ENCODE measurements at places on chromosomes 12 and 14.

DNA sequence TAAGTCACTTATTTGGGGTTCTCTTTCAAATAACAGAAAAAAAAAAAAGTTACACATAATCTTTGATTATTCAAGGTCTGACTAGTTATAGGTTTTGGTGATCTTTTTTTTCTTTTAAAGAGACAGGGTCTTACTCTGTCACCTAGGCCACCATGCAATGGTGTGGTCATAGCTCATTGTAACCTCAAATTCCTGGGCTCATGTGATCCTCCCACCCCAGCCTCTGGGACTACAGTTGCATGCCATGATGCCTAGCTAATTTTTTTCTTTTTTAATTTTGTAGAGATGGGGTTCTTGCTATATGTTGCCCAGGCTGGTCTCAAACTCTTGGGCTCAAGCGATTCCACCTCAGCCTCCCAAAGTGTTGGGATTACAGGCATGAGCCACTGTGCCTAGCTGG, 56.5 kb upstream of the CFL2 start:
- DNase-seq: no peak

- no peak for DNase-seq
Measured at GRCh38 chr14:61322011-61322798, 826 bp downstream of the PRKCH start.

DNA sequence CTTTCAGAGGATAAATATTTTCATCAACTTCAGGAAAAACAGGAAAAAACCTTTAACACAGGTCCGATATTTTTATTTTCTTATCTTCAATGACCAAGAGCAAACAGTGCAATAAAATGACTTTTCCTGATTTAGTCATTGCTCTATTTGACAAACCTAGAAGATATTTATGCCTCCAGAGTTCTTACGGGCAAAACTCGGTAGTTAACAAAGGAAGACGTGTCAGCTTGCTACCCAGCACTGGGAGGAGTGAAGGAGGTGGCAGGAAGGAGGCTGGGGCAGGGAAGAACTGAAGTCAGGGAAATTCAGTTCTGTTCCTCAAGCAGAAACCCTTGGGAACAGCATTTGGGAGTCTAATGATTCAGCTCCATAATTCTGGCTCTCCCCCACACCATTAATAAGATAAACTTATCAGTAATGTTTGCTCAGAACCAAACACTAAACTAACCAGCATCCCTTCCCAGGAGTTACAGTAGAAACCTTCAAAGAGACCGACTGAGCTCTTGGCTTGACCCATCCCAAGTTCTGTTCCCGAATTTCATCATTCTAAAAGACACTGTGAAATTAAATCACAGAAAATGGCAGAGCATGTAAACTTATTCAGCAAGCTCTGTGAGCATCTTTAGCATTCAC, 163.3 kb downstream of the APAF1 start:
- DNase-seq: no peak

GRCh38 chr12:122090759-122091515, 12.4 kb downstream of the MLXIP start:
- DNase-seq: no peak

DNA sequence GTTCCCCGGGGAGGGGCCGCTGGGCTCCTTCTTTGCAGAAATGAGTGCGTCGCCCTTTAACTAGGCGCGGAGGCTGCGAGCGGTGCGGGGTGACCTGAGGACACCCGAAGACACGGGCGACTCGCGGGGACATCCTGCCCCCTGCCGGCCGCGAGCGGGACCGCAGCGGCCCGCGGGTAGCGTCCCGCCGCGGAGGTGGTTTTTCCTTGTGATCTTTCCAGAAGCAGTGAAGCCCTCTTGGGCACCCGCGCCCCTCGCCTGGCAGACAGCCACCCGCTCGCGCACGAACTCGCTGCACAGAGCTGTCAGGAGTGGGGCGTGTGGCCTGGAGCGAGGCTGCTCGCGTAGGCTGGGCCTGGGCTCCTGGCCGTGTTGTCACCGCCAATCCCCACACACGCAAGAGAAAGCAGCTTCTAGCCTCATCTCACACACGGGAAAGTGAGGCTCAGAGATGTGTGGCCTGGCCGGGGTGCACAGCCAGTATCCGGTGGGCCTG, 67.2 kb downstream of the DIO3 start:
- peak; percentile 73 for DNase-seq

- no peak for DNase-seq
Measured at GRCh38 chr12:68980476-68981212, 47.7 kb upstream of the CPM start.

GRCh38 chr14:35766700-35767082, 42.4 kb downstream of the RALGAPA1 start:
- peak; percentile 19 for DNase-seq

GRCh38 chr12:6752921-6753771, at the start of gene MLF2:
TSS of gene MLF2 (minus strand) at chr12:6753141. CDS start at chr12:6752334, 807 bp downstream.
- DNase-seq: peak; percentile 98

DNA sequence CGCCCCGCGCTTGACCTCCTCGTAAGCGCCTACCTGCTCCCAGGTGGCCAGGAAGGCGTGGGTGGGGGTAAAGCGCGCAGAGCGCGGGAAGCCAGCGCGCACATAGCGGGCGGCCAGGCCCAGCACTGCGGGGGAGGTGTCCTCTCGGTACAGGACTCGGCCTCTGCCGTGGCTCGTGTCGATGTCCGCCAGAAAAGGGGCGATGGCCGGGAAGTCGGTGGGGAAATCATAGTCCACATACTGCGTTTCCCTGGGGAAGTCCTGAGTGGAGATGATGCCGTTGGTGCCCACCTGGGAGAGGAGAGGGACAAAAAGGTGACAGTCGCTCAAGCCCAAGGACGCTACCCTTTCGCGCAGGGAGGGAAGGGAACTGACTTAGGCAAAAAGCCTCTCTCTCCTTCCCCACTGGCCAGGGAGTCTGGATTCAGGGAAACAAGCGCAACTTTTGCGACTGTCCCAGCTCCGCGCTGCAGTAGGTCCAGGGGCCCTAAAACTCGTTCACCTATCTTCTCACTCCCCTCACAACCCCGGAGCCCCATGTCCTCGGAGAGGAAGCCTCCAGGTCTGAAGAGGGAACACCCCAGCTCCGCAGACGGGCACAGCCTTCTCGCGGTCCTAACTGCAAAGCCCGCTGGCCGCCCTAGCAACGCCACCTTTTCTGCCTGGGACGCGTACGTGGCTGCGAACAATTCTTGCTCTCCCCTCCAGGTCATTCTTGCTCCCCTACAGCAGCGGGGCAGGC, 815 bp downstream of the NID2 start:
- no peak for DNase-seq

- DNase-seq: no peak
Measured at GRCh38 chr14:94751956-94752355, 18.0 kb downstream of the GSC start.

DNA sequence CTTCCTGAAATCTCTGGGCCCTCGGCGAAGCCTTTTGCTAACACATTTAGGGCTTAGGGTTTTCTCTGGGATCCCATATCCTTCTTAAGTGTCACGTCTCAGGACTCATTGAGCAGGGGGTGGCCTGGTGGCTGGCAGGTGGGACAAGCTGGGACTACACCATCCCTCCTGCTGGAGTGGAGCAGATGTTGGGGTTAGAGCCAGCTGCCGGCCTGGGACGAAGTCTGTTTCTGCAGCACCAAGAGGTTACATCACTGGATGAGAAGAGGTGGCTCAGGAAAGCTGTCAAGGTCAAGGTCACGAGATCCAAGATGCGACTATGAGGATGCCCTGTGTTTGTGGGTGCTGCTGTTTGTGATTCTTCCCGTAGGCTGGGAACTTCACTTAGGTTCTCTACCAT, 16.3 kb downstream of the SMCO2 start:
- DNase-seq: no peak

DNA sequence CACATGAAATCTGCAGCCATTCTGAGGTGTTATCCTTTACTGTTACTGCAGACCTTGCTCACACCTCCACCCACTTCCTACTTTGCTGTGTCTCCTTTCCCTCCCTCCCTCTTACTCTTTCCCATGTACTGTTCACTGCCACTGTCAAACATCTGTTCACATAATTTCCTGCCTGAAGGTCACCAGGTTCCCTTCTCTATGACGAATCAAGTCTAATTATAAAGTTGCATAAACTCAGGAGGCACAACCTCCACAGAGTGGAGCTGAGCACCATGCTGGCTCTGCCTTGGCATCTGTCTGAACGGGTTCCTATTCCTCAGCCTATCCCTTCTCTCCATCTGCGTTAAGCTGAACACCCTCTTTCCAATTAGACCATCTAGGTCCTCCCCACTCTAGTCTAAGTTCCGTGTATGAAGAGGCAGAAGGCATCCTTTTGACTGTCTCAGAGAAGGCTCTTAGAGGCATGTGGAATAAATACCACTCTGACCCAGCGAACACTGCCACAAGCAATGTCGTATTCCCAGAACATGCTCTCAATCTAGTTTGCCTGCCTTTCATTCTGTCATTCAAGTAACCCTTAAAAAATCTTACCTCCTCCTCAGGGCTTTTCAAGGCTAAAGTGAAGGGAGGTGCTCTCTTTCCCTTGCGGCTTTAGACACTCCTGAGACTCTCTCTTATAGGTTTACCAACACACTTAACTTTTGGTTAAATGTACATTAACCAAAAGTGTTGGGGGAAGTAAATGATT, 48.7 kb downstream of the ACADS start:
- no peak for DNase-seq

GRCh38 chr12:123064885-123065619, 84.6 kb downstream of the ARL6IP4 start:
- DNase-seq: no peak

DNA sequence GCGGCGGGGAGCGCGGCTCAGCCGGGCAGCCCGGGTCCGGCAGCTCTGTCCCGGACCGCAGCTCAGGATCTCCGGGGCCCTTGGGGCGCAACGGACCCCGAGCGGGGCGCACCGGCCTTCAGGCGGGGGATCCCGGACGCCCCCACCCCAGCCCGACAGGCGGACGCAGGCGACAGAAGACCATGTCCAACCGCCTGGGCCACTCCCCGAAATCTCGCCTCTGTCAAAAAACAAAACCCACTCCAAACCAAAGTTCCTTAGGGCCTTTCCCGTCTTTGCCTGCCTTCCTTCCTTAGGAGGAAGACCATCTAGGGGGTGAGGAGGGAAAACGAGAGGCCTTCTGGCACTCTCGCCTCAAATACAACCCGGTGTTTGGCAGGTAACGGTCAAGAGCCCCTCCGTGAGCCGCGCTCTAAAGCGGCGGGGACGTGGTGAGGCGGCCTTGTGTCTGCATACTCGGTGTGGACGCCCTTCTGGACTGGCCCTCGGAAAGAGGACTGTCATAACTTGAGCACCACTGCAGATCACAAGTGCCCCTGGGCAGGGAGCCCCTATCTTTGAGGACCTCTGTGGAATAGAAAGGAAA, 604 bp downstream of the HCFC2 start:
- DNase-seq: no peak

DNA sequence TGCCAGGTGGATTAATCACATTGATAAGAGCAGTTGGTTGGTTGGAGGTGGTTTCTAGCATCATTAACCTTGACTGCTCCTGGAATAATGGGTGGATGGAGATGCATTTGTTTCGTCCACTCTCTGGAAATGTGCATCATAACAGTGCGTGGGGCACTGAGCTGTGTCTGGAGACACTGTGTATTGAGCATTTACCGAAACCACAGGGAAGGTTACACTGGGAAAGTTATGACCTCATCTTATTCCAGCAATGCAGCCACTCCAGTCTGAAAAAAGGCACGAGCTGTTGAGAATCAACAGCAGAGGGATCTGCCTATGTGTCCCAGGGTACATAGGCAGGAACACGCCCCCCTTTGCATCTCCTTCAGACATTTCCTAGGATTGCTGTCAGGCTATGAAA, 27.2 kb downstream of the RNFT2 start:
- DNase-seq: no peak

DNA sequence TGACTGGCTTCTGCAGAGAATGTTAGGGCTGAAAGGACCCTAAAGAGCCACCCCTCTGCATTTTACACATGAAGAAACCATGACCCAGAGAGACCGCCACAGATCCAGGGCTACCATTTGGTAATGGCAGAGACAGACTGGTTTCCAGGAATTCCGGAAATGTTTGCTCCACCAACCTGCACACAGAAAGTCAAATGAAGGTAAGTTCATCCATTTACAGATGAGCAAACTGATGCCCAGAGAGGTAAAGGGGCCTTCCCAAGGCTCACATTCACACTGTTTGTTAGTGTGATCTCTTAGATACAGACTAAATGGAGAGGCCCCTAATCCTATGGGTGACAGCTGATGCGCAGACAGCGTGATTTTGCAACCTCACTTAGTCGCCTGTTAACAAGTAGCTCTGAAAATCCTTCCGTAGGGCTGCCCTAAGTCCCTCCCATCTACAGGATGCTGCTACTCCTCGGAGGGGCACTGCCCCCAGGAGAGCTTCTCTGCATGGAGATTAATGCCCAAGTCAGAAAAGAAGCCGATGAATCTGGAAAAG, 33.8 kb downstream of the ZFP36L1 start:
- no peak for DNase-seq

GRCh38 chr12:16893426-16893825, 287.5 kb upstream of the LMO3 start:
- DNase-seq: no peak

- DNase-seq: no peak
Measured at GRCh38 chr14:104660597-104660996, 28.8 kb upstream of the INF2 start.

- no peak for DNase-seq
Measured at GRCh38 chr14:75877884-75878283, 103.9 kb downstream of the TGFB3 start.

- no peak for DNase-seq
Measured at GRCh38 chr12:103778781-103779180, 62.3 kb downstream of the NT5DC3 start.

GRCh38 chr12:53676656-53677015, 753 bp upstream of the ATP5MC2 start:
- DNase-seq: no peak

DNA sequence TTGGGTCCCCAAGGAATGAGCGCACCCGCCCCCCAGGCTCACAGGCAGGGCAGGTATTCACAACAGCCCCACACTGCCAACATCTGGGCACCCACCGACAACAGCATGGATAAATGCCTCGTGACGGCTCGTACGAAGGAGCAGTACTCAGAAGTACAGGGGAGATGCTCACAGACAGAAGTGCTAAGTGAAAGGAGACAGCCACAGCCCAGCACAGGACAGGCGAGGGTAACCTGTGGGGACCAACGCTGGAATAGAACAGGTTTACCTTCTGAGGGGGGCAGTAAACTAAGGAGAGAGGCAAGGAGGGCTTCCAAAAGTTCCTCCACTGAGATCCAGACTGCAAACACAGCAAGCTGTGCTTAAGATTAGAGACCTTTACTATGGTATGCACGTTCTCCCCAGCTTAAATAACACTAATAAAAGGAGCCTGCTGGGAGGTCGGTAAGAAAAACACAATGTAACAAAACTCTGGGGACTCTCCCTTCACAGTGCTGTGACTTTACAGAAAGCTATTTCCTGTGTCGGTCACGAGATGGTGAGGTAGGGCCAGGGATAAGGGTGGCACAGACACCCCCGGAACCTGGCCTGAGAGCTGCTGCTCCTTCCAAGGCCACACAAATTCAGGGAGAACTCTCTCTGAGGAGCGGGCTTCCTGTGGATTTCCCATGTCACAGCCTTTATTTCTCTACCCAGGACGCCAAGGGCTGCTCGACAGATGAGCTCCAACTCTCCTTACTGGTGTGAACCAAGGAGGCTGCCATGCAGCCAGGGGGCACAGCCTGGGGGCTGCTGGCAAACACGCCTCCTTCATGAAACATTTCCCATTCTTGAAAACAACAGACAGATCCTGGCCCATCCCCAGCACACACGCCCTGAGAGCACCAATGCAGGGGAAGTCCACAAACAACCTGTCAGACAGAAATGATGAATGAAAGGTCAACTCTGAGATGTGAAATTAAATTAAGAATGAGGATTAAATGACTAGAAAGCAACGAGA, 26.3 kb downstream of the SLC15A4 start:
- no peak for DNase-seq

- DNase-seq: no peak
Measured at GRCh38 chr14:21096438-21096837, 2.0 kb downstream of the ZNF219 start.
